AG04449 (cell line): ENCODE measurements at places on chromosomes 5 and 9.

DNA sequence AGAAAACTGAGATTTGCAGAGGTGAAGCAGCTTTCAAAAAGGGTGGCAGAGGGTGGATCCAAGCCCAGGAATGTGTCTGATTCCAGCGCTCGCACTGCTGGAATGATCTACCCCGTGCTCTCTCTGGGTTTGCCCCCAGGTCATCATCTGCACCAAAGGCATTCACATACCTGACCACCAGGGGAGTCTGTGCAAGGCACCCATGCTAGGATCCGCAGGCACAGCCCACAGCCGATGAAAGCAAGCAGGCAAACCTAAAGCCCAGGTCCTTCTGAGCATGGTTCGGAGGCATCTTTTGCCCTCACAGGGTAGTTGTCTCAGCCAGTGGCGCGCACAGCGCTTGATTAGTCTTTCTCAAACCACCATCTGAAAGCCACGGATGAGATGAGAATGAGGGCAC is 56.6 kb downstream of the TEK start:
- DNase-seq, result no peak

- no peak for DNase-seq
Observed at GRCh38 chr5:14109041-14109747, 33.9 kb upstream of the TRIO start.

DNA sequence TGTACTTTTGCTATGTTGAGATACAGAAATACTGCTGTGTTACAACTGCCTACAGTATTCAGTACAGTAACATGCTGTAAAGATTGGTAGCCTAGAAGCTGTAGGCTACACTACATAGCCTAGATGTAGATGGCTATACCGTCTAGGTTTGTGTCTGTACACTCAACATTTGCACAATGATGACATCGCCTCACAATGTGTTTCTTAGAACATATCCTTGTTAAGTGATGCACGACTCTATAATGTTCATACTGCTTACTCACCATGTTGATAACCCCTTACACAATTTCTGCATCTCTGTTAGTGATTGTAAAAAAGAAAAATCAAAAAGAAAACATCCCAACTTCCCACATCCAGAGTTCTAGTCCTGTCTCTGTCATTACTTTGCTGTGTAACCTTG is 450.0 kb downstream of the CCDC171 start:
- no peak for DNase-seq

DNA sequence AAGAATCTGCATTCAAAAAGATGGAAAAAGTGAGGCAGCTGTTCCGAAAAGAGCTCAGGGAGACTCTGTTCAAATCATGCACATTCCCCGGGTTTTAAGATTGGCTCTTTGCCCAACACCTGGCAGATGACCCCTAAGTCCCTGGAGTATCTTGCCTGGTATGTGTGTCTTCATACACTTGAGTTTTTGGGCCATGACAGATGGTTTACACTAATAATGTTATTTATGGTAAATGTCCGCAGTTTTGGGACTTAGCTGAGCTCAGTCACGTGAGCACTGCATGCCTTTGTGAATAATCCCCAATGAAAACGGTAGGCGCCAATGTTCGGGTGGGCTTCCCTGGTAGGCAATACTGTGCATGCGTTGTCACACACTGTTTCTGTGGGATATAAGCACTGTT is 316.1 kb downstream of the PRDM9 start:
- no peak for DNase-seq

- DNase-seq, result peak; percentile 90
Observed at GRCh38 chr9:114551750-114552685, 35.6 kb upstream of the ATP6V1G1 start.

- no peak for DNase-seq
Observed at GRCh38 chr9:16623989-16624743, 246.3 kb downstream of the BNC2 start.

GRCh38 chr5:21212026-21212425 is 1224.0 kb upstream of the CDH18 start:
- DNase-seq, result no peak

- DNase-seq, result no peak
Observed at GRCh38 chr5:9500625-9501024, 45.2 kb downstream of the SEMA5A start.

- DNase-seq, result no peak
Observed at GRCh38 chr5:167639273-167639672, 652.2 kb upstream of the WWC1 start.

- DNase-seq, result no peak
Observed at GRCh38 chr9:136172412-136173079, 32.4 kb downstream of the LHX3 start.

DNA sequence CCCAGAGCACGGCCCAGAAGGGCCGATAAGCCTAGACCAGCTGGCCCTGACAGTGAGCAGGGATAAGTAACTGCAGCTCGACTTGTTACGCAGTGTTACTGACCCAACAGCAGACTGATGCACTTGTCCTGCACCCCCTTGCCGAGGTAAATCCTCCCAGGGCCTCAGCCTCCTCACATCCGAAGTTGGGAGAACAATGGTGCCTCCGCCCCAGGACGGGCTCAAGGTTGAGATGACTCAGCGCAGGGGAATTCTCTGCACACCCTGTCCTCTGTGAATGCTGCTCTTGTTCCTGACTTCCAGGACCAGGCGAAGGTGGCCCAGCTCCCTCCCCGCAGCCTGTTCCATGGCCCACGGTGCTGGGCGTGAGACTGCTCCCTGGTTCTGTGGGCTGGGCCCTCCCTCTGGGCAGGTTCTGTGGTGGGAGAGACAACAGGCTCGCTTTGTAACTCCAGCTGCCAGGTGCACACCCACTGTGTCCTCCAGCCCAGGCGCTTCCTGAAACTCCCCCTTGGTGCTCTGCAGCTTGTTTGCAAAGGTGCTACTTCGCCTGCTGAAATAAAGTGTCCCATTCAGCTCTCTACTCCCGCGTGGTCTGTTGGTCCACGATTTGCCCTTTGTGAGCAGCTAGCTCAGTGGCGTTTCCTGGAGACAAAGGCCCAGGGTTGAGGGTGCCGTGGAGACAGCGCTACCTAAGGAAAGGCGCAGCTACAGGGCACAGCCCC is 40.1 kb upstream of the SLC6A19 start:
- DNase-seq, result no peak

DNA sequence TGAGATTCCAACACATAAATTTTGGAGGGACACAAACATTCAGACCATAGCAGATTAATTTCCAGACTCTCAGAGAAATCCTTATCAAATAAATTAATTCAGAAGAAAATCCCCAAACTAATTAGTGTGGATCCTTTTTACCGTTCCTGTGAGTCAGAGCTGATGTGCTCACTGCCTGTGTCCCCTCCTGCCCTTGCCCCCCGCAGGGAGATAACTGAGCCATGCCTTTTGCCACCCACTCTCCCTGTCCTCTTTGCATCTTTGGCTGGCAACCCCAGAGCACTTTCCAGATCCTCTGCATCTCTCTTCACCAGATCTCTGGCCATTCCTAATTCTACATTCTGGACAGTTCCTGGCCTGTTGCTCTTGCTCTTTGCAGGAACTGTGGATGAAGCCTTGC is 135.4 kb upstream of the MAP1B start:
- DNase-seq, result no peak

GRCh38 chr9:100098046-100098886 is 534 bp downstream of the ERP44 start:
- no peak for DNase-seq

- DNase-seq, result no peak
Observed at GRCh38 chr9:126885131-126885641, 24.7 kb downstream of the ZBTB34 start.

DNA sequence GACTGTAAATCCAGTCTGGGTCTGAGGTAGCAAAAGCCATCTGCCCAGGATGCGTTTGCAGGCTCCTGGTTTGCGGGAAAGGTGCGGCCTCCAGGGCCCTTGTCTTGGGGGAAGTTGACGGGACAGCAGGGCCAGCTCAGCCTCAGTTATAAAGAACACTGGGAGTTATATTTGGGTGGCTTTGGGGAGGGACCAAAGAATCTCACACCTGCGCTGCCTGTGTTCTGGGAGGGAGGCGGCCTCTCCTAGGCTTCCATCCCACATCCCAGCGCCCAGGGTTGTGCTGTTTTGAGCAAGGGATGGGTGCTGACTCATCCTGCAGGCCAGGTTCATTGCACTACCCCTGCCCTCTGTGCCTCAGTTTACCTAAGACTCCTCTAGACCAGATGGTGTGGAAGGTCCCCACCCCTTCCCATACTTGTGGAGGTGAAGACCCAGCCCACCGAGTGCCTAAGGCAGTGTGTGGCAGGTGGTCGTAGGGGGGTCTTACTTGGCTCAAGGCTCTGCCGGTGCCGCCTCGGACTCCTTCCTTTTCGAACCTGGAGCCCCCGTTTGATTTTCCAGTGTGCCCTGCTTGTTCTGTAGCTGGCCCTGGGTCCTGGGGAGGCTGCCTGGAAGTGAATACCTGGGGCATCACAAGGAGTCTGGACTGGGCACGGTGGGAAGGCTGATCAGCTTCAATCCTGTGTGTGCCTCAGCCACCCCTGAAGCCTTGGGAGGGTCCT is 39.3 kb upstream of the FCN2 start:
- DNase-seq, result no peak

- DNase-seq, result no peak
Observed at GRCh38 chr5:125109816-125110215, 363.4 kb upstream of the ZNF608 start.

GRCh38 chr5:15483351-15484097 is 16.5 kb upstream of the FBXL7 start:
- DNase-seq, result no peak

DNA sequence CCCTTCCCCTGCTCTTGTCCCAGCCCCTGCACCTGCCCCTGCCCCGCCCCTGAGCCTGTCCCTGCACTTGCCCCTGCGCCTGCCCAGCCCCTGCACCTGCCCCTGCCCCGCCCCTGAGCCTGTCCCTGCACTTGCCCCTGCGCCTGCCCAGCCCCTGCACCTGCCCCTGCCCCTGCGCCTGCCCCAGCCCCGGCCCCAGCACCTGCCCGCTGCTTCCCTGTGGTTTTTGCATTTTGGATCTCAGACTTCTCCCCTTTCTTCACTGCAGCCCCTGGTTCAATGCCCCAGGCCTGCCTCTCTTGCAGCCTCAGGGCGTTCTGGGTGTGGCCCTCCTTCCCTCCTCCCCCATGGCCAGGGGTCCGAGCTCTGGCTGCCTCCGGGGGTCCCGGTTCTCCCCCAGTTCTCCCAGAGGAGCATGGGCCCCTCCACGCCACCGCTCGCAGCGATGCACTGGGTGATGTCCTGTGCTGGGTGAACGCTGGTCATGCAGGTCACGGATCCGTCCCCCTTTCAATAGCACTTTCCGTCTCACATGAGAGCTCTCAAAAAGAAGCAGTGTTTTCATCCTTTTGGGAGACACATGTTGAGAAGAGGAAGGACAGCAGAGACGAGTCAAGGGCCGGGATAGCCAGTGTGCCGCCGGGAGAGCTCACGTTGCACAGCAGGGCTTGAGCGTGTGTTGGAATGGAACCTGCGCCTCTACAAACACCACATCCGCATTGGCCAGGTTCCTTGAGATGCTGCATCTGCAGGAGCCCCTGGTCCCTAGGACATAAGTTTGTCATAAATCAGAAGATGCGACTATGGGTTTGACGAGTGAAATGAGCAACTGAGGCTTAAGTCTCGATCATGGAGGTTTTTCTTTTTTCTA is 44.0 kb upstream of the IRX4 start:
- DNase-seq, result no peak

DNA sequence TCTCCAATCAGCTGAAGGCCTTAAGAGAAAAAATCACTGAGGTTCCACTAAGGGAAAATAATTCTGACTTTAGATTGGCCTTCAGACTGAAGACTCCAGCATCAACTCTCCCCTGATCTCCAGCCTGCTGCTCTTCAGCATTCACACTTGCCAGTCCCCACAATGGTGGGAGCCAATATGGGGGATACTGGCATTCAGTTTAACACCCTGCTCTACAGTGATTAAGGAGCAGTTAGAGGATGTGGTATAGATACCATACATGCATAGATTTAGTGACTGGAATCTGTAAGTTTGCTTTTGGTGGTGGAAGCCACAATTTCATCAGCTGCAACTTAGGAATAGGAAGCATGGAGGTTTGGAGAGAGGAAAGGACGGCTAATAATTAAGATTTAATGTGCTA is 2017.7 kb upstream of the CDH6 start:
- DNase-seq, result no peak

DNA sequence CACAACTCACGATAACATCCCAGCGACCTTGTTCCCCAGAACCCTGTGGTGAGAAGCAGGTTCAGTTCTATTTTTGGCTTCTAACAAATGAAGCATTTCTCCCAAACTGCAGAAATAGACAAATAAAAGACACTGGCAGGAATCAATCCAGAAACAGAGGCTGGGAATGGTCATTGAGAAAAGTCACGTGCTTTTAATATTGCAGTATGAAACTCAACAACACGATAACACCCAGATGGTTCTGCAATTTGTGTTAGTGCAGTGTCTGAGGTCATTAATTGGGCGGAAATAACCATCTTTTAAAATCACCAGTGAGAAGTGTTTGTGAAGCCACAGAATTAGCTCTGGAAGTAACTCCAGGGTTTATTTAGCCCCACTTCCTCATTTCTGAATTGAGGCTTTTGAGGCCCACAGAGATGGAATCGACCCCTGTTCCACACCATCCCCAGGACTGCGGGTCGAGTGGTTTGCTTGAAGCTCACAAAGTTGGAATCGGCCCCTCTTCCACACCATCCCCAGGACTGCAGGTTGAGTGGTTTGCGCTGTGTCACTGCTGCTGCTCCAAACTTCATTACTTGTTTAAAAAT is 164.7 kb upstream of the IRX4 start:
- DNase-seq, result no peak

GRCh38 chr9:75833778-75834177 is 56.7 kb upstream of the PCSK5 start:
- DNase-seq, result no peak

DNA sequence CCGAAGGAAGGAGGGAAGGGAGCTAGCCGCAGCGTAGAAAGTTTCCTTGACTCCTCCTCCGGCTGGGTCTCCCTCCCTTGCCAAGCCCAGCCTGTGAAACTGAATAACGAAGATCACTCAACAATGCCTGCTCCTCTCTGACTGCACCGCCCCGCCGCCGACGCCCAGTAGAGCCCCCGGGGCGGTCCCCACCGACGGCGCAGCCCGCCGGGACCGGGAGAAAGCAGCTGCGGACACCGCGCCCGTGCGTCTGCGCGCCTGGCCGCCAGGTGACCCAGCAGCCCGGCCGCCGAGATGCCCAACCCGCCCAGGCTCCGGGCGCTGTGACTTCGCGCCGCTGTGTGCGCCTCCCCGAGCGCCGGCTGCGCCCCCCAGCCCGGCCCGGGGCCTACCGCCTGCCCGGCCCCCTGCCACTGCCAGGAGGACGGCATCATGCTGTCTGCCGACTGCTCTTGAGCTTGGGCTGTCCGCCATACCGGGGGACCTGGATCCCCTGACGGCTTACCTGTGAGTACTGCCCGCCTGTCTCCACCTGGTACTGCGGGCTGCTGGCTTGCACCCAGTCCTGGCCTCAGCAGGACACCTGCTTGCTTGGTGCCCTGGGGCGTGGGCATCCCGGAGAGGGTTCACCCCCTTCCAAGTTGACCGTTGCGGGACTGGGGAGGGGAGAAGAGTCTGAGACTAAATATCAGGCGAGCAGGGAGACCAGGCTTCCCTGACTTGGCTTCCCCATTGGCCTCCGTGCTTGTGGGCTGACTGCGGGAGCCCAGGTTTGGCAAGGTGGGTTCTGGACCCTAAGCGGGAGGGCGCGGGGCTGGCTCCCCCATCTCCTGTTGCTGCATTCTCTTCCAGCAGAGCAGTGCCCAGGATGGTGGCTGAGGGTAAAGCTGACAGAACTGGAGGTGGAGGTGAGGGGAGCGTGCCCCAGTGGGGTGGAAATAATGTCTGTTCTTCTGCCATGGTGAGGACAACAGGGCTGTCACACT is 26.2 kb upstream of the SPTLC1 start:
- DNase-seq, result no peak

- peak; percentile 65 for DNase-seq
Observed at GRCh38 chr5:136811551-136811950, 446.2 kb upstream of the TRPC7 start.

GRCh38 chr5:54103871-54104270 is 206.5 kb downstream of the ARL15 start:
- DNase-seq, result no peak

GRCh38 chr5:142881076-142881783 is 111.1 kb downstream of the ARHGAP26 start:
- DNase-seq, result peak; percentile 65
